ENCODE measurements at places on chromosomes 2 and 18.

DNA sequence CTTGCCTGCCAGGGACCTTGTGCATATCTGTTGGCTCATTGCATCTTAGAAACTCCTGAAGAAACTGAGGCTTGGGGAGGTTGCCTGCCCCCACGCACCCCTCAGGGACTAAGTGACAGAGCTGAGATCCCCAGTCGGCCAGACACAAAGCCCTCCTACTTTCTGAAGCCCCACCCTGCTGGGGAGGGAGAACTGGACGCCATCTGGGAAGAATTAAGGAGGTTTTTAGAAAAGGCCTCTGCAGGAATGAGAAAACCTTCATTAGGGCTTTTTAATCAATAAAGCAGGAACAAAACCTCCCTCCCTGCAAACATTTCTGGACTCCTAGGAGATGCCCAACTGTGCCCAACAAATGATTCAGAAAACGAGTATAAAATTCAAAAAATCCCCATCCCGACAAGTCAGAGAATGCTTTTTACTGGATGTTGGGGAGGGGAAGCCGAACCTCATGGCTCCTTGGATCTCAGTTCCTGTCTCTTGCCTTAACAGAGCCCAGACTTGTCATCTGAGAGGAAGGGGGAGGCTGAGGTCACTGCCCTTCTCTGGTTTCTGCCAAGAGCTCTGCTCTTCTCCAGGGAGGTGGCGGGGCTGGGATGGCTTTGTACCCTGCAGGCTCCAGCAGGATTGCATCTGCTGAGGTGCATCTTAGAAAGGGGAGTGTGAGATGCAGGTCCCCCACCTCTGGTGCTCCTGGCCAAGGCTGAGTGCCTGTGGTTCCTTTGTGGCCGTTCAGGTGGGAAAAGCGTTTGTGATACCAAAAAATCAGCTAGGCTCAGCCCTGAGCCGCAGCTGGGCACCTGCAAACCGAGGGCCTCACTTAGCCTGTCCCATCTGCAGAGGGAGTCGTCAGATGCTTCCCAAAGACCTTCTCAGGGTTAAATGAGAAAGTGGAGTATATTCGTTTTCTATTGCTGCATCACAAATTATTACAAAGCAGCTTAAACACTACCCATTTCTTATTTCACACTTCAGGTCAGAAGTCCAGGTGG lies 142.4 kb downstream of the ZFP36L2 start:
- H3K4me3 ChIP-seq, result no peak overlapping the region
- no peaks in the 10 kb centered on the region for H3K36me3 ChIP-seq
- H3K27ac ChIP-seq, result no peak overlapping the region
- H3K4me1 ChIP-seq, result peaks cover 10% of the 10 kb centered on the region
- H3K27me3 ChIP-seq, result peaks cover 22% of the 10 kb centered on the region

DNA sequence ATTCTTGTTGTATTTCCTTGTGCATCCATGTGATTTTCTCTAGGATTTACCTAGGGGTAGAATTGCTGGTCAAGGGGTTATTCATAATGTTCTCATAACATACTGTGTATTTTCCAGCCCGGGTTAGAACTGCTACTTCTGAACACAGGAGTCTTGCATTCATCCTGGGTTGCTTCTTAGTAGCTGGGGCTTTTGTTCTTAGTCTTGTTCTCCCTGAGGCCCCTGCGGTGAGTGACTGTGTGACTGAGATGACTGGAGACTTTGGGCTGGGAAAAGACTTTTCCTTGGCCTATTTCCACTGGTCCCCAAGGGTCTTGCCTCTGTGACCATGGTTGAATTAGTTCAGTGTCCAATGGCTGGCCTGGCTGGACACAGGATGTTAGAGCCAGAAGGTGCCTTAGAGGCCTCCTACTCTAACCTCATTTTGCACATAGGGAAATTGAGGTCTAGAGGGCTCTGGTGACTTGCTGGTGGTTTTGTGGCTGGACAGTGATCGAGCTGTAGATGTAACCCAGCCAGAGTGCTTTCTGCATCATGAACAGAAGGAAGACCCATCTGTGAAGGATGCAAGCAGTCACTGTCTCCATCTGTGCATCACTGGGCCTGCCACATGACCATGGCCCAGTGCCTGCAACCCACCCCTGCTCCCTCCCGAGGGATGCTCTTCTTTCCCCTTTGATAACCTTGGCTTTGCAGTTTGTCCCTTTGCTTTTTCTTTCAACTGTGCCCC lies 233.3 kb downstream of the FHOD3 start:
- no peak for DNase-seq
- no peak overlapping the region for H3K27ac ChIP-seq
- H3K4me3 ChIP-seq, result no peak overlapping the region
- H3K36me3 ChIP-seq, result no peaks in the 10 kb centered on the region

- no peaks in the 10 kb centered on the region for H3K4me1 ChIP-seq
- no peak for DNase-seq
- no peaks in the 10 kb centered on the region for H3K36me3 ChIP-seq
- no peak overlapping the region for H3K4me3 ChIP-seq
- H3K27me3 ChIP-seq, result peaks cover 11% of the 10 kb centered on the region
Observed at GRCh38 chr2:127239395-127239794, 19.3 kb upstream of the CYP27C1 start.

DNA sequence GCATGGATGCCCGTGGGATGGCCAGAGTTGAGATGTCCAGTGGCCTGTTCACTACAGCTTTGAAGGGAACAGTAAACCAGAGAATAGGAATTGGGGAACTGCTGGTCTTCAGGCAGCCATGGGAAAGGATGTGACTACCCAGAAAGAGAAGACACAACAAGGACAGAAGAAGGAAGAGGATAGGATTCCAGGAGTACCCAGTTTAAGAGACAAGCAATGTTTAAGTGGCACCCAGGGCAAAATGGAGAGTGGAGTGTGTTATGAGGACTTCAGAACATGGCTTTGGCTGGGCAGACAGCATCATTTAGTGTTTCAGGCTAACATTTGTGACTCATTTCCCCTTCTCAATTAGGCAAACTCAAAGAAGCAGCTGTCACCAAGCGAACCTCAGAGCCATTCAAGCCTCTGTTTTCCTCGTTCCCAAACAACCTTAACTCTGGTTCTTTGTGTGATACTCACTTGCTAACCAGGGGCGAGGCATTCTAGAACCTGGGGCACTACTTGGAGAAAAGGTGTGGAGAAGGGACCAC lies 4.0 kb upstream of the FAM124B start:
- no peak overlapping the region for H3K27ac ChIP-seq
- H3K27me3 ChIP-seq, result peaks cover 13% of the 10 kb centered on the region
- H3K4me3 ChIP-seq, result no peak overlapping the region
- H3K4me1 ChIP-seq, result peaks cover 25% of the 10 kb centered on the region

GRCh38 chr2:3238951-3239841 lies 138.4 kb downstream of the EIPR1 start:
- H3K36me3 ChIP-seq, result peaks cover 5% of the 10 kb centered on the region
- H3K4me3 ChIP-seq, result no peak overlapping the region
- peak; percentile 38 for DNase-seq
- peaks cover 31% of the 10 kb centered on the region for H3K4me1 ChIP-seq
- no peaks in the 10 kb centered on the region for H3K27me3 ChIP-seq
- no peak overlapping the region for H3K27ac ChIP-seq

GRCh38 chr18:57498682-57499256 lies 63.6 kb downstream of the ONECUT2 start:
- H3K27me3 ChIP-seq, result no peaks in the 10 kb centered on the region
- no peaks in the 10 kb centered on the region for H3K4me1 ChIP-seq
- DNase-seq, result no peak
- no peak overlapping the region for H3K27ac ChIP-seq
- H3K36me3 ChIP-seq, result no peaks in the 10 kb centered on the region

DNA sequence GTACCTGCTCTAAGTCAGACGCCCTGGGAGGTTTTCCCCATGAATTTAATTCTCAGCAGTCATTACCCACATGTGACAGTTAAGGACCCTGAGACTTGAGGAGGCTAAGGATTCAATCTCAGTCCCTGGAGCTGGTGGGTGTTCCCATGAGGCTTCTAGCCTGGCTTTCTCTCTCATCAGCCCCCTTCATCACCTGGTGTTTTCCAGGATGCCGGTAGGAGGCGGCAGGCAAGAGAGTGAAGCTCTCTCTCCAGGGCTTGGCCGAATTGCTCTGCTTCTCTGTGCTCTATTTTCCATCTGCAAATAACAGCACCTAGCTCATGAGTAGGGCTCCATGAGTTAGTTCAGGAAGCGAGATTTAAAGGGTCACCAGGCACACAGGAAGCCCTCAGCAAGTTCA lies 241.9 kb downstream of the PTPRM start:
- H3K4me3 ChIP-seq, result no peak overlapping the region
- H3K27ac ChIP-seq, result no peak overlapping the region
- H3K4me1 ChIP-seq, result no peaks in the 10 kb centered on the region
- H3K27me3 ChIP-seq, result no peaks in the 10 kb centered on the region
- no peaks in the 10 kb centered on the region for H3K36me3 ChIP-seq

DNA sequence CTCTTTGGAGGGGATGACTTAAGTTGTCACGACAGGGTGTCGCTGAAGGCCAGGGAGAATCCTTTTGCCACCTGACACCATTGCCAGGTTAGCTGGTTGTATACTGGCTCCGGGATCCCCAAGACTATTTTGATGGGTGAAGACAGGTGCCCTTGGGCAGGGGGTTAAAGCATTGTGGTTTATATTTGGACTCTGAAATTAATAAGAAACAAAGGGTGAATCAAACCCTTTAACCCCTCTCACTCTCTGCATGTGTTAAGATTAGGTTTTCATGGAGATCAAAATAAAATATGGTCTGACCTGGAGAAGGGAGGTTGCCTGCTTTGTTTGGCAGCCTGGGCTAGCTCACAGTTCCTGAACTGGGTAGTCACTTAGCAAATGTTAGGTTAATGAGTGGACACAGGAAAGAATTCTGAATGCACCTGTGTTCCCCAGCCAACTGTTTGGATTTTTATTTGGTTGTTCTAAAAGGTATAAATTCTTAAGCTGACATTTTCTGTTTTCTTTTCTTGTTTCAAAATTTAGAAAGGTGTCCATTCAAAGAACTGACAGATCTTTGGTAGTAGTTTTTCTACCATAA lies 301.7 kb downstream of the KCNS3 start:
- H3K36me3 ChIP-seq, result no peaks in the 10 kb centered on the region
- H3K27ac ChIP-seq, result no peak overlapping the region
- H3K27me3 ChIP-seq, result peaks cover 4% of the 10 kb centered on the region
- no peak overlapping the region for H3K4me3 ChIP-seq
- DNase-seq, result no peak
- H3K4me1 ChIP-seq, result no peaks in the 10 kb centered on the region

DNA sequence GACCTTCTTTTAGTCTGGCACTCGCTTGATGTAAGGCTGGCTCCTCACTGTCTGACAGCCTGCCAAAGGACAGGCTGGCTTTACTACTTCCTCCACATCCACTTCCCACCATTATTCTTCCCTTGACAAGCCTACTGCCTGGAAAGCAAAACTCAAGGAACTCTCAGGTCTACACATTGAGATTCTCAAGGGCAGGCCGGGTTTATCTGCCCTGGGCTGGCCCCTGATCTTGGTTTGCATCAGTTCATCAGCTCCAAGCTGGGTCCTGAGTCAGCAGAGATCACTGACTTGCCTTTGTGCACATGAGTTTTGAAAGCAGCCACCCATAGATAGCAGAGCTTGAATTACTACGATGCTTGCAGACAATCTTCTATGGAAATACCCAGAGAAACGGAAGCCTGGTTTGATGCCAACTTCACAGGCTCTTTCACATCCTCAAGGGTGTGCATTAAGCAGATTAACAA lies 53.9 kb downstream of the KCTD18 start:
- H3K27ac ChIP-seq, result peak overlapping the region; percentile 29
- H3K4me3 ChIP-seq, result no peak overlapping the region
- H3K36me3 ChIP-seq, result peaks cover 6% of the 10 kb centered on the region
- DNase-seq, result no peak

DNA sequence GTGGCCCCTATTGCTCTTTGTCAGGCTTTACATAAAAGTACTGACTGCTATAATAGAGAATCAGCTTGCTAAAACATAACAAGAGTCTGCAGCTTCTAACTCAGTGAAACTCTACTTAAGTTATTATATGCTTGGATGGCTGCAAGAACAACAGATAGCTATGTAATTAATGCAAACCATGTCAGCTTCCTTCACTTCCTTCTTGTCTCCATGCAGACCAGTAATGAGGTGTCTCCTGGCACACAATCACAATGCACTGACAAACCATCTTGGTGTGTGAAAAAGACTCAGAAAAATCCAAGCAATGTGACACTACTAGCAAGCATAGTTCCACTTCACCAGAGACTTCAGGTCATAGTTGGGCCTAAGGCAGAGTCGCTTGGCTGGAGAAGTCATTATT lies 2068.9 kb upstream of the PIK3C3 start:
- no peaks in the 10 kb centered on the region for H3K27me3 ChIP-seq
- no peak for DNase-seq
- no peak overlapping the region for H3K27ac ChIP-seq
- no peak overlapping the region for H3K4me3 ChIP-seq

- no peak overlapping the region for H3K27ac ChIP-seq
- peaks cover 11% of the 10 kb centered on the region for H3K4me1 ChIP-seq
- H3K27me3 ChIP-seq, result peaks cover 32% of the 10 kb centered on the region
- no peaks in the 10 kb centered on the region for H3K36me3 ChIP-seq
Observed at GRCh38 chr2:11697103-11697871, 27.3 kb upstream of the NTSR2 start.

DNA sequence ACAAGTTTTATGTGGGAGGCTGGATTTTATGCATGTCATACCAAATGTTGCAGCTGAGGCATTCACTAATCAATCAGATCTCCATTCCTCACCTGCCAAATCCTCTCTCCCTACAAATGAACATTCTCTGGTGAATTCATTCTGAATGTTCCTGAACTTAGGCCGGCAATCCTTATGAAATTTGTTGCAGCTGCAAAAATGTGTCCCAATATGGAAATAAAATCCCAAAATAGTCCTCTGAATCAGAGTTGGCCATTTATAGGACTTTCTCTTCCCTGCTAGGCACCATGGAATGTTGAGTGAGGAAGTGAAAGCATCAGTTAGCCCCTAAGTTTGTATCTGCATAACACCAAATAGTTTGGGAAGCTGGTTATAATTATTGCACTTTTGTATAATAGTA lies 25.6 kb downstream of the GCA start:
- no peak for DNase-seq
- H3K4me1 ChIP-seq, result no peaks in the 10 kb centered on the region
- H3K27me3 ChIP-seq, result no peaks in the 10 kb centered on the region
- no peak overlapping the region for H3K27ac ChIP-seq
- H3K36me3 ChIP-seq, result no peaks in the 10 kb centered on the region

DNA sequence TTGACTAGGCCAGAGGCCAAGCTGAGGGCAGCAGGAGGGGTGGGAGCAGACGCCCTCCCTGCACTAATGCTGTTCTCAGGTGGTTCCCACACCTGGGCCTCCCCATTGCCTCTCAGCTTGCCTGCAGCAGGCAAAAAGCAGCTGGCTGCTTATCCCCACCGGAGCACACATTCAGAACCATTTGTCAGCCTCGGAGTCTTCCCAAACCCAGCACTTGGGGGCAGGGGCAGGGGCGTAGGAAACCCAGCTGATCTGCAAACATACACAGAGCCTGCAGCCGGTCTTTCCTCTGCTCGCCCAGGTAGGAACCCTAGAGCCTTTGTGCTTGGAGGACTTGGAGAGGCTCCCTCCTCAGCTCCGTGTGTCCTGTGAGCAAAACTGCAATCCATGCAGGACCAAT lies 249.8 kb downstream of the CYP26B1 start:
- H3K27ac ChIP-seq, result no peak overlapping the region
- no peaks in the 10 kb centered on the region for H3K36me3 ChIP-seq
- DNase-seq, result no peak
- H3K27me3 ChIP-seq, result no peaks in the 10 kb centered on the region
- H3K4me1 ChIP-seq, result no peaks in the 10 kb centered on the region

Data from activated naive CD4-positive, alpha-beta T cell treated with anti-CD3 and anti-CD28 coated beads, Interleukin-2, amount 10 ng/mL, durations not matched to agents 7 days and 5 days (primary cell).